ENCODE measurements at places on chromosomes 2 and 18. TPM values are rescaled to one million over a fixed set of nuclear protein-coding genes. Genes with fewer than 3 reads are reported as not detected.

DNA sequence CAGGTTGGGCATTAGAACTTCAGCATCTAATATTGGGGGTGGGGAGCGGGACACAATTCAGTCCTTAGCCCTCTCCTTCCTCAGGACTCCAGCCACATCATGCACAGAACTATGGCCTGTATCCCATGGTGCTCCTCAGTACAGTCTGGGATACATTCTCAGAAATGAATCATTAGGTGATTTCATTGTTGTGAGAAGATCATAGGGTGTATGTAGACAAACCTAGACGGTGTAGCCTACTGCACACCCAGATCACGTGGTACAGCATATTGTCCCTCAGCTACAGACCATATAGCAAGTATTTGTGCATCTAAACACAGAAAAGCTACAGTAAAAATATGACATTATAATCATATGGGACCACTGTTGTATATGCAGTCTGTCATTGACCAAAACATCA, 23.2 kb upstream of the IMP4 start:
- no peak for DNase-seq

DNA sequence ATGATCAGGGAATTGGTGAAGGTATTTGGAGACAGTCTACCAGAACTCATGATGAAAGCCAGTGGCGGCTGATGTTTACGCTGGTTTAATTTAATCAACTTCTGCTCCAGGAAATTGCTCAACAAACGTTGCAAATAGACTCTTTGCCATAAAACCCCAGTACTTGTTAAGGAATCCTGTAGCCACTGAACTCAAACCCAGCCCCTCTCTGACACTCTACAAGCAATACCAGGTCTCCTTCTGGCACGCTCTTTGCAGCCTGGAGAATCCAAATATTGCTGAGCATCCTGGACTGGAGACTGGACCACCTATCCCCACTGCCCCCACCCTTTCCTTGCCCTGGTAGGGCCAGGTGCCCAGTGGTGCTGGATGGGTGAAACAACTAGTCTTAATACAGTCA, 308.2 kb downstream of the FBXO15 start:
- no peak for DNase-seq

CLK1 gene
- 121 TPM for total RNA-seq

- no peak for DNase-seq
Measured at GRCh38 chr2:128841803-128842202, 523.1 kb upstream of the HS6ST1 start.

GRCh38 chr2:229376866-229377265, 105.8 kb upstream of the PID1 start:
- no peak for DNase-seq

DNA sequence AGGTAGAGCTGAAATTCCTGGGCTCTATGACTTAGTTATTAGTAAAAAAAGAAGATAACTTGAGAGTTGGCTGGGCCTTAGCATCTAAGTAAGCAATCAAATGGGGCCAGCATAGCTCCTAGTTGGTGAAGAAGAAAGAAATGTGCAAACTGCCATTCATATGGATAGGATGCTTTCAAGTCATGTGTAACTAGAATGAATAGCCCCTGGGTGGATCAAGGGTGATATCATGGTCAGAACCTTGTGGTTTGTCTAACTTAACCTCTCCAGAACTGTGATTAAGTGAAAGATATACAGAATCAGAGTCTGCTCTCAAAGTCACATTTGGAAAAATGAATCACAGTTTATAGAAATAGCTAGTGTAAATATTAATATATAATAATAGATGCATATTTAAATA, 198.7 kb upstream of the DTNA start:
- DNase-seq: no peak

DPYSL5 gene
- not detected for total RNA-seq

DNA sequence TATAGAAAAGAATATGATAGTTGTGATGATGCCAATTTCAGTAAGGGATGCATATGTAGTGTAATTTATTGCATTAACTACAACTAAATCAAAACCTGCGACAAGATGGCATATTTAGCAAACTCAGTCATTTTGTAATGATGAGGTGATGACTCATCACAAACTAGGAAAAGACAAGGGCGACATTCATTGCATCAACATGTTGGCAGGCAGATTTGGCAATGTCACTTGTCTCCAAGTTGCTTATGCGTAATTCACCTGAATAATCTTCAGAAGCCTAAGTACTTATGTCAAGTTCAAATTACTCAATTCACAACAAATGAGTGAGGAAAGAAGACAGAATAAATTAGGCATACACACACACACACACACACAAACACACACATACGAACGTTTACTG, 273.2 kb upstream of the RGPD4 start:
- no peak for DNase-seq

- DNase-seq: no peak
Measured at GRCh38 chr18:48804856-48805610, 145.7 kb downstream of the SMAD7 start.

RETREG2 gene
- total RNA-seq: 63.8 TPM

DNA sequence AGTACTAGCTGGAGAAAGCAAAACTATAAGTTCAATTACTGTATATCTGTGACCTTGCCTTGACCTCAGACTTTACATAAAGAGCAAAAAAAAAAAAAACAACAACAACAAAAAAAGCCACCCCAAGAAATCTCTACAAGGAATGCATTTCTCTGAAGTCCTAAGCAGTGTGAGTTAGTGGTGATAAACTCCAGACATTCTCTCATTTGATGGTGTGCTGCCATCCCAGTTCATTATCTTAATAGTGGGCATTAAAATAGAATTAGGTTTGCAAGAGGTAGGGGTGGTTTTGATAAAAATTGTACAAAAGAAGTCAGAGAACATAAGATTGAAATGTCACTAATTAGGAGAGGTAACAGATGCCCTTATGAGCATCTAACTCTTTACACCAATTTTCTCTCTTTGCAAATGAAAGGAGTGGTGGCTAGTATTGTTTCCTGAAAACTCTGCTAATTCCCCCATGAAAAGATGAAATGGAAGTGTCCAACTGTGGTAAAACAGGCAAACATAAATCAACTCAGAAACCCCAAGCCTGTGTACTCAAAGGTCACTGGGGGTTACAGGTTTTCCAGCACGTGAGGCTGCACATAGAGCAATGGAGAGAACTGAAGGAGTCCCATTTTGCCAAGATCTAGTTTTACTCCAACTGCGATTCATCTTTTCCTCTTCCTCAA, 131.9 kb downstream of the MEIS1 start:
- no peak for DNase-seq

ABCG8 gene
- total RNA-seq: not detected

DNA sequence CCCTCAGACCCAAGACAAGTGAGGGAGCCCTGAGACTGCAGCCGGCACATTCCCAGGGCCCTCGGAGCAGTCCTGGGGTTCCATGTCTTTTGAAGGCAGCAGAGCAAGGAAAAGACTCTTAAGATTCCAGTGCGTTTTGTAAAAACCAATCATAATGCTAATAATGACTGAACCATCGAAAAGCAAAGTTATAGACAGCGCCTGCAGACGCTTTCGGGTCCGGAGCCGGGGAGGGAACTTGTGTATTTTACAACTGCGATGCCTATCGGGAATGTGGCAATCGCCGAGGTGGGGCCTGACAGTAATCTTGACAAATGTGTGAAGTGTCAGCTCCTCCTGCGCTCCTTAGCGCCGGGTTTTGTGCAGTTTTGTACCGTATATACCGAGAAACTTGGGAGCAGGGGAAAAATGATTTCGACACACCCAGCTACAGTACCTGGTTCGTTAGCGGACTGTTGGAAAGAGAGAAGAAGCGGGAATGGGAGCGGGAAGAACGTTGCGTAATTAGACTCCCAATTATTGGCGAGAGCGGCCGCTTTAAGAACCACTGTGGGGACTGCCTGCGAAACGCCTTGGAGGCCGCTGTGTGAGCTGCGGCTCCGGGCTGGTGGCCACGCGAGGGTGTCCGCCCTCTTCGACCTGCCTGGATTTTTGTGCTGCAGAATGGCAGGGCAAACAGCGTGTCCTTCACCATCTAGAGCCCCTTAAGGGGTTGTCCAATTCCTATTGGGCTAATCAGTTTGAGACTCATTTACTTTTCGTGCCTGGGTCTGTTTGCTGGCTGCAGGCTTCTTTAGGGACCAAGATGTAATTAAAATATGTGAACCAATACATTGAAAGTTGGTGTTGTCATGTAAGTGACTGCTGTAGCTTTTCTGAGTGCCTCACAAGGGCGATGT, 2.4 kb downstream of the EPAS1 start:
- peak; percentile 11 for DNase-seq

DNA sequence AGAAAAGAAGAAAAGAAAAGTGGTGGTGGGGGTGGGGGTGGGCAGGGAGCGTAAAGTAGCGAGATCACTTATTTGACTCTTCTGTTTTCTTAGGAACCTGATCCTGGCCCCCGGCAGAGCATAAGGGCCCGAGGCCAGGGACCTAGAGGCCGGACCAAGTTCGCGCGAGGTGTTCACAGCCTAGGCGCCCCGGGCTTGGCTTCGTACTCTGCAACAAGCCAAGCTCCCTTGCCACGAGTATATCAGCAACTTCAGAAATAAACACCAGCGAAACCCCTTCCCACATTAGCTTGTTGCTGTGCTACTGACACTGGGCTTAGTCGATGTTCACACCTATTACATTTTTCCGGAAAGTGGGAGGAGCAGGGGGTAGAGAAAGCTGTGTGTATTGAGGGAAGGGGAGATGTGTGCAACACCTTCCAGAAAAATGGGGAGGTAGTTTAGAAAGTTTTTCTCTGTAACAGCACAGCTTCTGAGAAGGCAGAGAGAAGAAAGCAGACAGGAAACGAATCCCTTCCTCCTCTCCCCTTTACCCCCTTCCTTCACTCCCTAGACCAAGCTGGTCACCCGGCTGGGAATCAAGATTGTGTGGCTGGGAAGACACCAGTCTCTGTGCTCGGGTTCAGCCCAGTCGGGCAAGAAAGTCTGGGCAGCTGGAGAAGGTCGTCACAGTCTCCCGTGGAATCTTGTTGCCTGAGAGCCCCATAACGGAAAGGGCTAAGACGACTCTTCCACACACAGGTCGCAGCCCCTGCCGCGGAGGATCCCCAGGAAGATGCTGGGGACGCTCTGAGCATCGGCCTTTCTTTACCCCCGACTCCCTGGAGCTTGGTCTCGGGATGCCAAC, 12.0 kb upstream of the SATB2 start:
- DNase-seq: no peak

GRCh38 chr2:240451108-240451611, 15.7 kb downstream of the GPC1 start:
- no peak for DNase-seq

GRCh38 chr2:235171550-235172031, 219.8 kb downstream of the SH3BP4 start:
- no peak for DNase-seq

ADRA2B gene
- 0.34 TPM for total RNA-seq

GRCh38 chr2:48560546-48561209, 30.7 kb downstream of the STON1 start:
- DNase-seq: no peak

GRCh38 chr18:37570336-37570930, 4.8 kb upstream of the CELF4 start:
- DNase-seq: no peak

- no peak for DNase-seq
Measured at GRCh38 chr2:237271698-237272652, 142.0 kb downstream of the COL6A3 start.

GALNT3 gene
- total RNA-seq: 1.9 TPM

DNA sequence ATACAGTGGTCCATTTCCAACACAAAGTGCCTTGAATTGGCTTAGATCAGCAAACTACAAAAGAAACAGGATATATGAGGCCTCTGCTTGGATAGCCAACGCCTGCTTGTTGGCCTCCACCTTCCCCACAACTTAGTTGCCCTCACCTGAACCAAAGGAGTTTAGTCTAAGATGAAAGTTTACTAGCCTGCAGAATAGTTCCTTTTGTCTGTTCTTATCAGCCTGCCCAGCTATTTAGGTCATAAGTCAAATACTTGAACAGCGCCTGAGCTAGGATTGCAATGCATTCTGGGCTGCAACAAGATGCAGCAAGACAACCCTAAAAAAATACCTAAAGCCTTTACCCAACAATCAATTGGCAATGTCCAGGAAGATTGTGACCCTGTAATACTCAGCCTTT, 13.1 kb upstream of the EPG5 start:
- no peak for DNase-seq

UGT1A10 gene
- not detected for total RNA-seq

DNA sequence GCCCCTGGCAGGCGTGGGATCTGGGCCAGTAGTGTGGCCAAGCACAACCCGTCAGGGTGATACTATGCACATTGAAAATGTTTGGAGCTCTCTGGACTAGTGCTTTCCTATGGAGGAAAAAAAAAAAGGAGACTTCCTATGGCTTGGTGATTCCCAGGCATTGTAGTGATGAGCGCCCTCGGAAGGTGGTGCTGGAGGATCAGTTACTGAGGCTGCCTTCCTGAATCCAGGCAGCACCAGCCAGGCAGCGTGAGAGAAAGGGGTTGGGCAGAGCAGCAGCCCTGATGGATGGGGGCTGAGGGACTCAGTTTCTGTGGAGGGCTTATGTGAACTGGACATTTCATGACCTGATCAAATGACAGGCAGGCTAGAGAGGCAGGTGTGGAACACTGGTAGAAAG, 70.9 kb downstream of the CHRNA1 start:
- DNase-seq: no peak

GRCh38 chr2:62034715-62035114, 129.2 kb downstream of the COMMD1 start:
- no peak for DNase-seq

UGT1A8 gene
- not detected for total RNA-seq

ALPP gene
- total RNA-seq: not detected

DNA sequence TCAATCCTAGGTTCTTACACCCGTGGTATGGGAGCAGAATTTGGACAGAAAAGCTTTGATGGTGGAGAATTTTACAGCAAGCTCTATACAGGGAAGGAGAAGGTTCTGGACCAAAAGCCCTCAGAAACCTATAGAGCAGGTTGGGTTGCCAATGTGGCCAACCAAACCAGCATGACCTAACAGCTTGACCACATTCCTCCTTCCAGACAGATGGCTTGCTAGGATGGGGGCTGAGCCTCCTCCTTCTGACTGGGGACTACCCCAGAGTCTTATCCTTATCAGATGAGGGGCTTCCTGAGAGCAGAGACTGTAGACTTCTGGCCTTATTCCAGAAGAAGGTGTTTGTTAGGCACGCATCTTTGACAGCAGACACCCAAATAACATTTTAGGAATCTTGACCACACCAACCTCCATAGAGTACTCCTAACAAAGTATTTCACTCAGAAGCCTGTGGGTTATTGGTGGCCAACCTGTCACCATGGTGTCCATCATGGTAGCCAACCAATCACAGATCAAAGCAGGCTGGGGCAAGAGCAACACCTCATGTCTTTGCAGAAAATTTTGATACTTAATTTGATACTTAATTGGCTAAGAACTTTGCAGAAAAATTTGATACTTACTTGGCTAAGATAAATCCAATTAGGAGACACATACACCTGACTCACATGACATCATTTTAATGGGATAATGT, 34.8 kb upstream of the EPAS1 start:
- no peak for DNase-seq

DNA sequence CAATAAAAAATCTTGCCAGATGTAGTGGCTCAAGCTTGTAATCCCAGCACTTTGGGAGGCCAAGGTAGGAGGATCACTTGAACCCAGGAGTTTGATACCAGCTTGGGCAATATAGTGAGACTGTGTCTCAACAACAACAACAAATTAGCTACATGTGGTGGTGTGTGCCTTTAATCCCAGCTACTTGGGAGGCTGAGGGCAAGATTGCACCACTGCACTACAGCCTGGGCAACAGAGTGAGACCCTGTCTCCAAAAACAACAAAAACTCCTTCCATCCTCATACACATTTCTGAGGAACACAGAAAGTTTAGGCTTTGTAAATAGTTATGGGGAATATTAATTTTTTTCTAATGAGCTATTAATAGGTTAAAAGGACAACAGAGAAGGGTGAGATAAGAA, 17.0 kb downstream of the PDE6D start:
- no peak for DNase-seq

UGGT1 gene
- 51.6 TPM for total RNA-seq

GRCh38 chr18:58098706-58099105, 54.7 kb downstream of the NEDD4L start:
- DNase-seq: no peak

GAREM1 gene
- total RNA-seq: not detected

Measured in activated CD8-positive, alpha-beta T cell treated with anti-CD3 and anti-CD28 coated beads for 36 hours (primary cell).